ENCODE measurements at places on chromosomes 12 and 14.

DNA sequence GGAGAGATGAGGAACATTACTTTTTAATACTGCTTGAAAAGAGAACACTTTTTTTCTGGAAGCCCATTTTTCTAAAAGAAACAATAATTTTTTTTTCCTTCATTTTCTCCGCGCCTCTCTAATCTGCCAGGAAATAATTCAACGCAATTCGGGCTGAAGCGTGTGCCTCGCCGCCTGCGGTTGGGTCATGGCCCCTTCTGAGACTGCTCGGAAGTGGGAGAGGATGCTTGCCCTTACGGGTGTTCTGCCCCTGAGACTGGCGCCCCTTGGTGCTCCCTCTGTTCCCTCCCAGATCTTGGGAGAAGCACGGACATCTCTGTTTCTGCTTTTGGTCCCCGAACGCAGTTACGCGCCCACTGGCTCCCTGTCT is 332 bp upstream of the TBC1D30 start:
- DNase-seq, result no peak

GRCh38 chr12:132216354-132216987 is 72.2 kb downstream of the NOC4L start:
- DNase-seq, result peak; percentile 28

- no peak for DNase-seq
Measured at GRCh38 chr14:55399852-55400251, 11.8 kb downstream of the ATG14 start.

GRCh38 chr12:129211862-129212630 is 358.8 kb downstream of the GLT1D1 start:
- DNase-seq, result no peak

- DNase-seq, result no peak
Measured at GRCh38 chr12:108744021-108744897, 12.9 kb upstream of the CORO1C start.

DNA sequence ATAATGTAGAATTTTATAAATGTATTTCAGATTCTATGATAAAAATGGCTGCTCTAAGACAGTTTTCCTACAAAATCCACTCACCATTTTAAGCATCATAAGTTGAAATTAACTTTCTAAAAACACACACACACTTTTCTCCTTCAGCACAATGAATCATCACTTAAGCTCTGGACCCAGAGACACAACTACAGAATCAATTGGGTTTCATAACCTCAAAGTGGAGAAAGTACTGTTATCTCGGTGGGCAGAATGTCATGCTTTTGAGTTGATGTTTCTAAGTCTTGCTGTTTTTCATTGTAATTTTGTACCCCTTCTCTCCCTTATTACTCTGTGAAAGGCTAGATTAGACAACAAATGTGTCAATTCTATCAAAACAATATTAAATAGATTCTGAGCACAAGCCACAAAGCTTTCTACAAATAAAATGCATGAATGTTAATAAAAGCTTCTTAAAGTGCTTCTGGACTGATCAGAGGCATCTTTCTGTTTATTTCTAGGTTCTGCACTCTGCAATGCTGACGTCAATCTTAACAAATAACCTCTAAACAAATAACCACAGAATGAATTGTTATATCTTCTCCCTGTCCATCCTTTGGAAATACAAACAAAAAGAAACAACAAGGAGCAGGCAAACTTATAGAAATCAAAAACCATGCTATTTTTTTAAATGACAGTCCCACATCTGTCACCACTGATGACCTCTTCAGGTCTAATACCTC is 8.2 kb downstream of the IPO8 start:
- no peak for DNase-seq

GRCh38 chr12:6276956-6277620 is 33.4 kb upstream of the PLEKHG6 start:
- no peak for DNase-seq

- DNase-seq, result no peak
Measured at GRCh38 chr14:75120541-75121291, 6.1 kb downstream of the NEK9 start.

DNA sequence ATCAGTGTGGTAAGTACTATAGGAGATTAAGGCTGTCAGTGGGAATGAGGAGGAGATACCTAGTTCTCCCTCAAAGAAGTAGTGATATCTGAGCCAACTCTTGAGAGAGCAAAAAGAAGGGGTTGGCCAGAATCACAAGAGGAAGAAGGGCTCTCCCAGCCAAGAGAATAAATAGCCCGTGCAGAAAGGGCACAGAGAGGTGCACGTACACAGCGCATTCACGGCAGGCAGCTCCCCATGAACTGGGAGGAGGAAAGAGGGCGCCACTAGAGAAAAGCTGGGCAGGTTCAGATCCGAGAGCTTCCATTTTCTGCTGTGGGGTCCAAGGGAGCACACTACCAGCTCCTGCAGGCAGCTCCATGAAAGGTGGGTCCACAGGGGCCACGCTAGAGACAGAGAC is 59.9 kb downstream of the PPP2R5E start:
- no peak for DNase-seq

DNA sequence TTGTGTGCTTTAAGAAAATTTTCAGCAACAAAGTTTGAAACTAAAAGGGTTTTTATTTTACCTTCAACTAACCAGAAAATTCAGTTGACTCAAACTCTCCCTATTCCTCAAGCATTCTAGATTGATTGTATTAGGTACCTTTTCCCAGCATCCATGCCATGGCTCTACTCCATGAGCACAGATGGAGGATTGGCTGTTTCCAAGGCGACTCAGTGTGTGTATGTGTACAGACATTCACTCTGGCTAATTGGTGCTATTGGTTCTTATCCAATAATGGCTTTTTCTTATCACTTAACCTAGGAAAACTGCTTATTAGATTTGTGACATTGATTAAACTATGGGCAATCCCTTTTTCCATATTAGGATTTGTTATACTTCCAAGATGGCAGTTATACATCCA is 202.6 kb downstream of the ANO6 start:
- DNase-seq, result no peak

- no peak for DNase-seq
Measured at GRCh38 chr12:27504507-27504906, 19.5 kb upstream of the PPFIBP1 start.

- DNase-seq, result no peak
Measured at GRCh38 chr12:15186597-15186996, 34.6 kb downstream of the RERG start.

DNA sequence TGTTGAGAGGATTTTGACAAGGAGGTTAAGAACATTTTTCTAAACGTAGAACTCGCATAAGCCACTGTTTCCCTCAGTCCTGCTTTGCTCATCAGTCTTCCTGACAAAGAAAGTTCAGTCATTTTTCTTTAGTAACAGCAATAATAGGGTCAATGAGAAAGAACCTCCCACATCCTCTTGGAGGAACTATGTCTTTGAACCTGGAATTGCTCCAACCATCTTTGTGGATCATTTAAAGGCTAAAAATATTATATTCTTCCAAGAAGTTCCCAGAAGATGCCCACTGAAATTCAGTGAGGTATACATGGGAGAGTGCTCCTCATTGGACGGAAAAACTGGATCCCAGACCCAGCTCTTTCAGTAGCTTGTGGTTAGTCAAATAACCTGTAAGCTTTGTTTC is 282.8 kb upstream of the FAR2 start:
- DNase-seq, result no peak

DNA sequence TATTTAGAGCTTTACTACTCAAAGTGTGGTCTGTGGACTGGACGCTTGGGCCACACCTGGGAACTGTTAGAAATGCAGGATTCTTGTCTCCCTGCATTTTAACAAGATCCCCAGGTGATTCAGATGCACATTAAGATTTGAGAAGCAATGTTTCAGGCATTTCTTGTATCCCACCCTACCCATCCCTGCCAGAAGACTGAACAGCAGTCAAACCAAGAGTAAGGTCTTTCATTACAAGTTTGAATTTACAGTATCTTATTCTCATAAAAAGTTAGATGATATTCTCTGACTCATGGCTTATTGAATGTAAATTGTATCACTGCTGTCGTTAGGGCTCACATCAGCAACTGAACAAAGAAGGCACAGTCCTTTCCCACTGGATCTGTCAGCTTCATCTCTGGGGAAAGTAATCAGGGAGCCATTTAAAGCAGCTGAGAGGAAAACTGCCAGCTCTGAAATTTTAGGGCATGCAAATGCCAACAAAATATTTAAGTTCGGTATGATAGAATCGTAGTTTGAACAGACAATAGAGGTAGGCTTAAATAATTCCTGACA is 141.1 kb downstream of the AKAP6 start:
- DNase-seq, result no peak

DNA sequence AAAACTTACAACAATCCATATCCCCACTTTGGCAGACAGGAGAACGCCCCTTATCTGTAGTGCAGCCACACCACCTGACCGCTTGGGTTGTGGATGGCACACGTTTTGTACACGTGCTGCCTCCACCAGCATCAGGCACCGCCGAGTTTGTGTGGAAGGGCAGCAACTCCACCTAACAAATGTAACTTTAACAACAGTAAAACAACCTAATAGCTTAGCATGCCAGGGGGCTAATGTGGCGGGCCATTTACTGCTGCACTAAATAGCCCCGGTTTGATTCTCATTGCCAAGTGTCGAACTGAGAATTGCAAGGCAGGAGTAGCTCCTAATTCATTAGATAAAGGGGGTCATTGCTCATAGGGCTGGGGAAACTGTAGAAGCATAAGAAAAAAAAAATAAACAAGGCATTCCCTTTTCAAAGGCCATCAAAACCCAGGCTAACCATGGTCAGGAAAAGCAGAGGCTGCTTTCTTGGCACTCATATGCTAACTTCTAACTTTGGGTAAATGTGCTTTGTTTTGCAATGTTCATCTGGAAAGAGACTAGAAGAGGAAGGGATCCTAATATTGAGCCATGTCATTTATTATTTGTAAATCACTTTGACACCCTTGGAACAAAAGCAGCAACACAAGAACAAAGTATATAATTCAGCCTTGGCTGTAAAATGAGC is 279.7 kb upstream of the SOX5 start:
- DNase-seq, result no peak

GRCh38 chr12:50505675-50506530 is 1.1 kb downstream of the DIP2B start:
- DNase-seq, result peak; percentile 65

- DNase-seq, result no peak
Measured at GRCh38 chr14:73749706-73750530, 35.7 kb upstream of the PNMA1 start.

- DNase-seq, result no peak
Measured at GRCh38 chr12:101695706-101696105, 1.7 kb upstream of the CHPT1 start.

DNA sequence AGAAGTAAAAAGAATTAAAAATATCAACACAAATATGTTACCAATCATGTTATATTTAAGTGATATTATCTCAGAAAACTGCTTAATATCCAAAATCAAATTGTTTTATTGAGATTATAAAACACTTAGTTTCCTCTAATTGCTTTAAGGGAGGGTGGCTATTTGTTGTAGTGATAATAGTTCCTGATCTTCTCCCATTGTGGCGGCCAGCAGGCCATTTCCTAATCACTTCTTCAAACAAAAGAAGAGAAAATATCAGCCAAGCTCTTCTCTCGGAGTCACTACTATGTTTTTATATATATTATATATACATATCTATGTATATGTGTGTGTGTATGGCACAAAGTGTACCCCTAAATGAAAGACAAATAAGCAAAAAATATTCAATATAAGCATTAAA is 31.5 kb downstream of the ERO1A start:
- DNase-seq, result no peak

DNA sequence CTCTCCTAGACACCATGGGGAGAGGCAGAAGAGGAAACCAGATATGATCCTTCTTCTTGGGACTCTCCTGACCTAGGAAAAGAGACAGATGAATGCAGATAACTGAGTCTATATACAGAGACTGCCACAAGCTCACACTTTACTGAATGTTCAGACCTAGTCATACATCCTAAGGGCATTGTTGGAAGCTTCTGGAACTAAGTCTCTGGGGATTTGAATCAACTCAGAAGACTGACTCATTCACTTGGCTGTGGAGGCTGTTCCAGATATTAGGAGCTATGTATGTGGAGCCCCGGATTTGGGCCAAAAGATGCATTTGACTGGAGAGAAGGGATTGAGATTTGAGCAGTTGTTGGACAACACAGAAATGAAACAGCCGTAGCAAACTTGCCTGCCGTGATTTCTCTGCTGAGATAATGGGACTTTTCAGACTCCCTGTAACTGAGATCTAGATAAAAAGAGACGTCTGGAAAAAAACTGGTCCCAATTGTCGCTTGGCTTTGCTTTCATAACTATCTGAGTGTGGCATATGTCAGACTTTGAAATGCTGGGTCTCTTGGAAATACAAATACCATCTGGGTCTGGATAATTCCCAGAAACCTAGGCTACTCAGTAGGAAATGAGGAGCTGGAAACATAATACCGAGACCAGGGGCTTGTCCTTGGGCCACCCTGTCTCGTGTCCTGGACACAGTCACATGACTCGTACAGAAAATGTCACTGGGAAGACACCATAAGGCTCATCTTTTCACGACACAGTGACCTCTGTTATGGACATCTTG is 396.8 kb downstream of the NUAK1 start:
- no peak for DNase-seq

- no peak for DNase-seq
Measured at GRCh38 chr12:97778111-97778510, 315.5 kb downstream of the RMST start.

- DNase-seq, result no peak
Measured at GRCh38 chr14:93075891-93076290, 39.8 kb downstream of the ITPK1 start.

DNA sequence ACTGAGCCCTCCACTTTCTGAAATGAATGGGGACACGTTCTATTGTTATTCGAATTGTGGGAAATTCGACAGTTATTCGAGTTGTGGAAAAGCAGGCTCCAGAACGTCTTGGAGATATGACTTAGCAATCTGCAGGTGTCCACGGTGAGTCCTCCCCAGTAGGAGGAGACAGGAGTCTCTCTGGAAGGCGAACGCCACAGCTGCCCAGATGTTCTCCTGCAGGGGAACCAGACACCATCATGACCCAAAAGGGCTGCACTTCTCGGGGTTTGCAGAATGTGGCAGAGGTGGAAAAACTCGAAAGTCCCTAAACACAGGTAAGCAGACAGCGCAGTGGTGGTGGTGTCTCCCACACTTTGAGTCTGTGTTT is 363.6 kb upstream of the SFSWAP start:
- no peak for DNase-seq

DNA sequence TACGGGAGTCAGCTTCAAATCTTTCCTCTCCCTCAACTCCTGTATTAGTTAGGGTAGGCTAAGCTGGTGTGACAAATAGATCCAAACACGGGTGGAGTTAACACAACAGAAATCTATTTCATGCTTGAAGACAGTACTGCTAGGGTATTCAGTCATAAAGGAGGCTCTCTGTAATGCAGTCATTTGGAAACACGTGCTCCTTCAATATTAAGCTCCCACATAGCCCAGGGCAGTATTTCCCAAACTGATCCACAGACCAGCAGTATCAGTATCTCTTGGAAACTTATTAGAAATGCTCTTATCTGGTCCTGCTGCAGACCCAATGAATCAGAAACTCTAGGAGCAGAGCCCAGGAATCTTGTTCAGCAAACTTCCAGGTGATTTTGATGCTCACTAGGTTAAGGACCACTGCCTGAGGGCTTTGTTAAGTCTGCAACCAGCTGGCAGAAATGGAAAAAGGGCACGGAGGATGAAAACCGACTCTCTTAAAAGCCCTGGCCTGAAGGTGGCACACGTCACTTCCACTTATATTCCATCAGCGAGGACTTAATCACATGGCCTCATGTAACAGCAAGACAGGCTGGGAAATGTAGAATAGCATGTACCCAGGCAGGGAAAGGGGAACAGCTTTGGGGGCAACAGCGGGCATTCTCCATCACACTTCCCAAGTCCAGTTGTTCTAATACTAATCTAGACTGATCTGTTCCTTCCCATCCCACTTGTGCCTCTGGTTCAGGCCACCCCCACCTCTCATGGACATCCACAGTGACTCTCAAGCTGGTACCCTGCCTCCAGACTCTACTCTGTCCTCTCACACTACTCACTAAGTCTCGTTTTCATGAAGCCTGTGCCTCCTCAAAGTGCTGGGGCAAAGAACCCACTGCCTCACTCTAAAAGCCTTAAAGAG is 38.2 kb upstream of the RIC8B start:
- DNase-seq, result no peak
